ENCODE measurements at places on chromosomes 1 and 21. TPM values are rescaled to one million over a fixed set of nuclear protein-coding genes. Genes with fewer than 3 reads are reported as not detected.
A peak's percentile ranks its signal among the peaks of the same experiment; 100 is the strongest.

Gene TLCD4
- polyA plus RNA-seq = 10.6 TPM

Gene GJB4
- not detected for polyA plus RNA-seq

Gene KRTAP10-4
- not detected for polyA plus RNA-seq

Gene TEKT2
- polyA plus RNA-seq = 10.0 TPM

Gene TMEM51
- 12.7 TPM for polyA plus RNA-seq

Gene TSSK3
- polyA plus RNA-seq = 3.7 TPM

DNA sequence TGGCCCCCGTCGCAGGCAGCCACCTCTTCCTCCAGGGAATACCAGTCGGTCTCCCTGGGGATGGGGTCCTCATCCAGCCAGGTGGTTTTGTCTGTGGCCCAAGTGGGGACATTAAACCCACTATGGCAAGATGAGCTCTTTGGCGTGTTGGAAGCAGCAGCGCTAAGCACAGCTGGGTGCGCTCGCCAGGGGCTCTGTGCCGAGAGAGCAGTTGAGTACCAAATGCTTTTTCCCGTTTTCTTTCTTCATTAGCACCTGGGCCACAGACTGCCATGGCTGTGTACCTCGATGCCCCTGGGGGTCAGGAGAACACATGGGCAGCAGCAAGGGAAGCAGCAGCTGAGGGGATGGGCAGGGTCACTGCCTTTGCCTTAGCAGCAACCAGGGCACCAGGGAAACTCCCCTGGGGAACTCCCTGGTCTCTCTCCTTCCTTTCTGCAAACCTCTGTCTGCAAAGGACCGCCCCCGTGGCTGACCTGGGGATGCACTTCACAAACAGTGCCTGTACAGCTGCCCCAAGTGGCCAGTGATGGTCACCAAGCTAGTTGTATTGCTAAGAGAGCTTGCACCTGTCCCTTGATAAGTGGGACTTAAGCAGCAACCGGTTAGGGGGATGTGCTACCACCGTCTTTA is 31.1 kb downstream of the EDARADD start:
- no peak for DNase-seq

GRCh38 chr1:37041483-37041882 is 7.2 kb upstream of the GRIK3 start:
- no peak for DNase-seq

- DNase-seq = no peak
These were observed 142.3 kb upstream of the COL6A1 start for GRCh38 chr21:45839274-45839673.

DNA sequence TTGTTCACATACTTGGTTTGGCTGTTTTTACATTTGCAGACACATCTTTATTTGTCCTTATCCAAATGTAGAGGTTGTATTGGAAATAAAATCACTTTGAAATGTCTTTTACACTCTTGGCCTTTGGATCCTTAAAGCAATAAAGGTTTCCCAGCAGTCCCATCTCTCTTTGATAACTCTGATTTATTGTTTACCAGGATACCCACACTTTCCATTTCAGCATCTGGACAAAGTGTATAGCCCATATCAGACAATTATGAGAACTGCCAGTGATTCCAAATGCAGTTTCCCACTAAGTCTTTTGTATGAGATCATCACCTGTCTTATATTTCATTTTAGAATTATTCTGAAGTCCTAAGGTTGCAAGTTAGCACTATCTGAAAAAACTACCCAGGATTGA is 114.7 kb downstream of the NEK7 start:
- no peak for DNase-seq

- peak; percentile 86 for DNase-seq
These were observed 48.0 kb upstream of the ZC3H11B start for GRCh38 chr1:219660666-219661463.

- no peak for DNase-seq
These were observed 41.2 kb downstream of the CD2 start for GRCh38 chr1:116795482-116795829.

GRCh38 chr1:21149855-21150432 is 26.8 kb downstream of the EIF4G3 start:
- peak; percentile 49 for DNase-seq

- no peak for DNase-seq
These were observed 5.2 kb upstream of the PALMD start for GRCh38 chr1:99640672-99641071.

- no peak for DNase-seq
These were observed 44.5 kb downstream of the MORN1 start for GRCh38 chr1:2346691-2347408.

GRCh38 chr1:230622151-230622550 is 20.1 kb upstream of the COG2 start:
- DNase-seq = no peak

GRCh38 chr1:67530071-67530470 is 99.9 kb upstream of the SERBP1 start:
- no peak for DNase-seq

DNA sequence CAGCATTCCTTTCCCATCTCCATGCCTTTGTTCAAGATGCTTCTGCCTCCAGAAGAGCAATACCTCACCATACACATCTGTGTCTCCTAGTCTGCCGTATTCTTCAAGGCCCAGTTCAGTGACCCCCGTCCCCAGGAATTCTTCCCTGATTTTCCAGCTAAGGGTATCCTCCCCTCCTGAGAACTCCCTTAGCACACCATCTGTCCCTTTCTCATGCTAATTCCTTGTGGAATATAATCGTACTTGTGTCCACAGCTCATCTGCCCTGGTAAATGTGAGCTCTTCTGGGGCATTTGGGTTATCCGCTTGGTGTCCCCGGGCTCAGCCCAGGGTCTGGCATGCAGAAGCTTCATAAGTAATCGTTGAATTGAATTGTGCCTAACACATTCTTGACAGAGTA is 40.9 kb downstream of the BEND5 start:
- DNase-seq = no peak

DNA sequence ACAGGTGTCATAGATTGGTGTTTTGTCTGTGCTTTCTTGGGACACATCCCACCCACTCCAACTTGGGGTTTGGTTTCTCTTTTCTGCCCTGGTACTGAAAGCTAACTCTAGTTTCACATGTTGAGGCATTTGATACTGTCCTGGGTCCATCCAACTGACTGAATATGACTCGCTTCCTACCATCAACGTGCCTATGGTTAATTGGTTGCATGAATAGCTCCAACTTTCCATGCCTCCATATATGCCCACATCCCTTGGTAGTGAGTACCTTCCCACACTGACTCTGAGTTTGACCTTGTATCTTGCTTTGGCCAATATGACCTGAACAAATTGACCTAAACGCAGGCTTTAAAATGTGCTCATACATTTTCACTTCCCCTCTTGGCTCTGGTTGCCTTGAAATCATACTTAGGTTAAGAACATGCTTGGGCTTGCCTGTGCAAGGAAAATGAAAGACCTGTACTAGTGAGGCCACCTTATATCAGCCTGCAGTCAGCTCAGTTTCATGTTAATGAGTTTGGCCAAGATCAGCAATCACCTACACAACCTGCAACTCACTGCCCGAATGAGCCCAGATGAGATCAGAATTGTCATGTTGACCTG is 81.0 kb upstream of the KCNK2 start:
- no peak for DNase-seq

GRCh38 chr1:87501738-87502137 is 173.1 kb downstream of the LMO4 start:
- DNase-seq = no peak

DNA sequence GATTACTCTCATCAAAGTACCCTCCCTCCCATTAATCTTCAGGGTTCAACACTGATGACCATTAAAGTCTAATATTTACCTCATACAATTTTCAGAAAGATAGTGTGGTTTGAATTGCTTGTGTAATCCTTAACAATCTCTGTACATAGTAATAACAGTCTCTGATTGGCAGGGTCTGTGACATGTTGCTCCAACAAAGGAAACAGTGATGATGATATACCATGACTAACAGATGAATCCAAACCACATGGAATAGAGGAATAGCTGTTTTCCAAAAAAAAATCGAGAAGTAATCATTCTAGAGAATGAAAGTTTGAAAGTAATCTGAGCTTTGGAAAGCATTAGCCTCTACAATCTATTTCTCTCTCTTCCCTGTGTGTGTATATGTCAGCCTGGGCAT is 610.1 kb upstream of the NEGR1 start:
- DNase-seq = no peak

- no peak for DNase-seq
These were observed 1.7 kb downstream of the PTPRU start for GRCh38 chr1:29237852-29238619.

- DNase-seq = no peak
These were observed 1531.6 kb upstream of the TPTE start for GRCh38 chr21:8989721-8990325.

- DNase-seq = no peak
These were observed 122.7 kb downstream of the LMO4 start for GRCh38 chr1:87451229-87451920.

GRCh38 chr1:99776120-99776519 is 9.7 kb upstream of the FRRS1 start:
- DNase-seq = no peak

DNA sequence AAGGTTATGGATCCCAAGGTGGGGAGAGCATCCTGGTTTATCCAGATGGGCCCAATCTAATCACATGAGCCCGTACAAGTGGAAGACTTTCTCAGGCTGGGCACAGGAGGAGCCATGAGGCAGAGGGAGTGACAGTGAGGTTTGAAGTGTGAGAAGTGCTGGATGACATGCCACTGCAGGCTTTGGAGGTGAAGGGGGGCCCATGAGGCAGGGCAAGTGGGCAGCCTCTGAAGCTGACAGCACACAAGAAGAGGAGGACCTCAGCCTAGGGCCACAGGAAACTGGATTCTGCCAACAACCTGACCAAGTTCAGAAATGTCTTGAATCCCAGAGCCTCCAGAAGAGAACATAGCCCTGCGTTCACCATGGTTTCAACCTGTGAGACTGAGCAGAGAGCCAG is 311.6 kb downstream of the DISC1 start:
- DNase-seq = no peak

DNA sequence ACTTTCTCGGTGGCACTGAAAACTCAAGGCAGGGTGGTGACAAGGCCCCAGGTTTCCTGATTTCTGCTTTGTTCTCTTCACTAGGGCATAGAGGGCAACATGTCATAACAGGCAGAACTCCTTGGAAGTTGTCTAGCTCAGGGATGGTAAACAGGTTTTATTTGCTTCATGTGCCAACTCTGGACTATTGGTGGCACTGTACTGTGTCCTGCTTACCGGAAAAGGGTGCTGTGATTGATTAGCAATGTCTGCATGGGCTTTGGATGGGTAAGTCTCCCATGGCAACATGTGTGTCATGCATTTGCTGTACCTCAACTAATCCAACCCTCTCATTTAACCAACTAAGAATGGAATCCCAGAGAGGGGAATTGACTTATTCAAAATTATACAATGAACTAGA is 70.7 kb upstream of the USP24 start:
- no peak for DNase-seq
